ENCODE measurements at places on chromosomes 7 and 10.

GRCh38 chr7:27723085-27723484 lies 16.9 kb upstream of the TAX1BP1 start:
- DNase-seq, result no peak

DNA sequence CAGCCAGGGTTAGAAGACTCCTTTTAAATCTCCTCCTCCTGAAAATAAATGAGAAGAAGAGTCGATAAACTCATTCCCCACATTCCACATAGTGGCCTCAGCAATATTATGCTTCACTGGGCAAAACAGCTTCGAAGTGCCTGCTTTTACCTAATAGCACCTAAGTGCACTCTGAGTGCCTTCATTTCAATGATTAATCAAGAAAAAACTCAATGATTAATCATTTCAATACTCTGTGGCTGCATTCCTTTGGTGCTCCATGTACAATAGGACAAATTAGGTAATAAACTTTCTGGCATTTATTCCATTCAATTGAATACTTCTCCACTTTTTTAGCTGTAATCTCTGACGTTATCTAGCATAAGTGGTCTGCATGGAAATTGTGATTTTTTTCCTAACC lies 174.6 kb downstream of the CCDC71L start:
- DNase-seq, result no peak

- no peak for DNase-seq
Measured at GRCh38 chr10:72175149-72175548, 40.7 kb upstream of the ANAPC16 start.

DNA sequence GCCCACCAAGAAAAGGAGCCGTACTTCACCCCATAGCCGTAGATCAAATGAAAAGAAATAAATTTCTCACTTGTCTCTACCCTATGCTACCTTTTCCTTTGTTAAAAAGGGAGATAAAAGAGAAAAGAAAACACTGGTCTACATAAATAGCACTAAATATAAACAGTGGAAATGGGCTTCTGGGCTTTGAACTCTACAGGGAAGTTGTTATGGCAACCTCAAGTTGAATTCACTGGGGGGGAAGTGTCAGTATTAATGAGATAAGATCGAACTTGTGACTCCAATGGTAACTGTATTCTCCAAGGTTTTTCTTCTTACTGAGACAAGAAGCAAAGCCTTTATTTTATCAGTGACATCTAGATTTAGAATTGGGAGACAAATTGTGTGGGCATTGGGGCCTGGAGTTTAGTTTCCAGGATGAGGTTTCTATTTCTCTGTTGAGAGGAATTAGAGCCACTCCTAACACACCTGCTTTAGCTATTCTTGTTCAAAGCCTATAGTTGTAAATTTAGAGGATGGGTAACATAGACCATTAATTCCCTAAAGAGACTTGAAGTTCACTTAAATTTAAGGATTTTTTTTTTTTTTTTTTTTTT lies 604.3 kb upstream of the GALNT17 start:
- DNase-seq, result no peak

DNA sequence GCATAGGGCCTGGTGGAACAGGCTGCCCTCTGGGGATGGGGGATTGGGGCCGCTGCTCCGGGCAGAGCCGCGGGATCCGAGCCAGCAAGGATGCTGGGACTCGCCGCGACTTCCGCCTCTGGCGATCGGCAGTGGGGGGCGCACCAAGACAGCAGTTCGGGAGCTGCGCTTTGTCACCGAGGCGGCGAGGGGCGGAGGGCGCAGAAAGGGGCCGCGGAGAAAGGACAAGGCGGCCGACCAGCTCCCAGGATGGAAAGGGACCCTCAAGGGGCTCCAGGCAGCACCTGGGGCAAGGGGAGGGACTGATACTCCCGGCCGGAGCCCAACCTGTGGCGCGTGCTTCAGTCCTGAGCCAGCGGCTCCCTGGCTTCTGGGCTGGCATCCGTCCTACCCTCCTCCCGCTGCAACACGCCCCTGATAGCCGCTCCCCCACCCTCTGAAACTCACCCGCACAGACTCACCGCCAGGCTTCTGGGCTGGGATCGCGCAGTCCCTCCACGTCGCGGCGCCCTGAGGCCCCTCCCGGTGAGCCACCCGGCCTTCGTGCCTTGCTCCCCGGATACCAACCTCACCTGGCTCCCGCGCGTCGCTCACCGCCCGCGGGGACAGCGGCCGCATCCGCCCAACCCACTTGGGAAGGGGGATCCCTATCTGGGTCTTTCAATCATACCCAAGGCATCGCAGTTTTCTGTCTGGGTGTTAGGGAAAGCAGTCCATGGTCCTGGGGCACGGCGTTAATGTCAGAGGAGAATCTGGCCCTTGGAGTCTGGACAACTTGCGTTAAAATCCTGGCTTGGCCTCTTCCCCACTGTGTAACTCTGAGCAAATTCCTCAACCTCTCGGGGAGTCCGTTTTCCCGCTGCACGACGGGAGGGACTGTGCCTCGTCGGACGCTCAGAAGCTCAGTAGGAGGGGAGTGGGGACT lies 7.0 kb upstream of the EVX1 start:
- no peak for DNase-seq

GRCh38 chr10:114256822-114257221 lies 17.8 kb downstream of the VWA2 start:
- no peak for DNase-seq

DNA sequence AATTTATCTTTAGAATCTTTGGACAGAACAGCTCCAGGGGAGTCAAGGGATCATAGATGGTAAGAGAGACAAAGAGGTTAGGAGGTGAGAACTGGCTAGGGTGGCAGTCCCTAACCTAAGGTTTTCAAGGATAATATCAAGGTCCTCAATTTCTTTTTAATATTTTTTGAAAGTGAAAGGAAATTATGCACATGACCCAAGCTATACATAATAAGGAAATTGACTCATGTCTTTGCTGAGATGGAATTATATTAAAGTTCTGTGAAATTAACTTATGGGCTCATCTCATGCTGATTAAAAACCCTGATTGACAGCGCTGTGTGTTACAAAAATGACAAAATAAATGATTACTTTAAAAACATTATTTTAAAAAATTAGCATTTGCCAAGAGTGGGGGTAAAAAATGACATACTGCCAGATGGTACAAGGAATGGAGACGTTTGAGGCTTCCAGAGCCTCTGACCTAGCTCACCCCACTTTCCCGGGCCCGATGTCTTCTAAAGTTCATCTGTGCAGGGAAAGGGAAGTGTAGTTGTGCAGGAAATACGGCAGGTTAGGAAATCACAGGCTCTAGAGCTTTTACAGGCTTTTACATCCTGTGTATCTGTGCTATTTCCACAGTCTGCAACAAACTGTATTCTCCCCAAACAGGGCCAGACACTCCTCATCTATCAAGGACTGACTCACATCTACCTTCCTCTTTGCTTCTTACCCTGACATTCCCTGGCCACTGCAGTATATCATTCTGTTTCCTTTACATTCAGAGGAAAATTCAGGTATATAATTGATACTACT lies 185.6 kb upstream of the PRSS58 start:
- DNase-seq, result no peak

DNA sequence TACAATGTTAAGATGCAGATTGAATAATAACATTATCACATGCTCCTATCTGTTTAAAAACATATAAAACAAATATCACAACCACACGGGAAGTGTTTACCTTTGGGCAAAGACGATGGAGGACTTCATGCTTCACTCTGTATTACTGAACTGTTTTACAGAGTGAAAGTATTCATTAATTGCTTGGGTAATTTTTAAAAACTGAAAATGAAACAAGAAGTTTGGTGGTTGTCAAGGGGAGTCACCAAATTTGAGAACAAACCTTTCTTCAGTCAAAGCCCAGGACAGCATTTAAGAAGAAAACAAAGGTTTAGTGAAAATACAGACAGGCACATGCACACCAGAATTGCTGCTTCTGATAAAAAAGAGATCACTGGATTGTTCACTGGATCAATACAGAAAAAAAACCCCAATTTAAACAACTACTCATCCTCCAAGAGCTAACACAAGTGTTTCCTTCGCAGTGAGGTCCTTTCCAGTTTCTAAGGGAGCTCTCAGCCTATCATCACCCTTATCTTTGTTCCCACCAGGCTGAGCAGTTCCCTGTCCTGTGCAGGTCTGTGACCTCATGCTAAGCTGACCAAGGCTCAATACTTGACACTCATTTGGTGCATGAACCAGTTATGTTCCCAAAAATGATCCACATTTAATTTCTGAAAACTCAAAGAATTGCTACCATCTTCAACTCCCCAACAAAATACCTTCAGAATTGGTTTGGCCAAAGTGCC lies 8.8 kb downstream of the PARP12 start:
- DNase-seq, result no peak

DNA sequence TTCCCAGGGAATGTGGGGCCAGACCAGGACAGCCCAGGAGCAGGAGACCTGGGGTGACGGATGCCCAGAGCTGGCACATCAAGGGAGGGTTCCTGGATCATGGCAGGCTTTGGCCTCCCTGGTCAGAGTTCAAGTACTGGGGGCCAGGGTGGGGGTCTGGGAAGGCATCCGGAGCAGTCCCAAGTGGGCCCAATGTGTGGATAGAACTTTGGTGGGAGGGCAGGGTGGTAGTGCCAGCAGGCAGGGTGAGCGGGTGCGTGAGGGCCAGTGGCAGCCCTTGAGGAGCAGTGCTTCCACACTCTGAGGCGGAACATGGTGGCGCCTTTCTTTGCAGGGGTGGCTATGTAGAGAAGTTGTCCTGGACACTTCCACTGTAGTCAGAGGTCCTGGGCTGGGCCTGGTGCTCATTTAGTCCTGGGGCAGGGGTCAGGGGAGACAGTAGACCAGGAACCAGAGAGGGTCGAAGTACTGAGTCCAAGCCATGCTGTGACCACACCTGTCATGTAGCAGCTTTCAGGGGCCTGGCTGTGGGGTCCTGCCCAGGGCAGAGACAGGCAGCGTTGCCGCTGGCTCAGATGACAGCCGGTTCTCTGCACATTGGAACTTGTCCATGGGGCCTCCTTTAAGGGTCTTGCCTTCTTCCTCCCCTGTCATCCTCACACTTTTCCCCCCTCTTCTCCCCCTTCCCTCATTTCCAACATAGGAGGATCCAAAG lies 22.2 kb upstream of the CSGALNACT2 start:
- DNase-seq, result no peak

DNA sequence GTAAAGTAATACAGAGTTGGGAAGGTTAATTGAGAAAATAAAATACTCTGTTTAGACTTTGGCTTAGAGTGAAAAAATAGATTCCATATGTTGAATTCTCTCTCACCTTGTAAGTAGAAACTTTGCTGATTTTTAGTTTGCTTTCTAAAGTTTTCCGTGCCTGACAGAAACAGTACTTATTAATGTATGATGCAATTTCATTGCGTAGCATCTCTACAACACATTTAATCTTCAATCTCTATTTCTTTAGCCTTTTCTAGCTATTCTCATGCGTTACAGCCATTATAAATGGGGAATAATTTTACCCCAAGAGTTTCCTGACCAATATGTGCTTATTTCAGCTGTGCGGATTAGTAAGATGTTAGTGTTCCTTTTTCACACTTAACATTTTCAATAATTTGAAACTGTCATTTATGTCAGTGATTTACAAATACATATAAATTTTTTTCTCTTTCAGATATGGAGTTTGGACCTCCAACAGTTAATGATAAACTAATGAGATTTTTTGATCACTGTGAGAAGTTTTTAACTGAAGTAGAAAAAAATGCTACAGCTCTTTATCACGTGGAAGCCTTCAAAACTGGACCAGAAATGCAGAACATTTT lies 3.3 kb downstream of the MINPP1 start:
- DNase-seq, result no peak

DNA sequence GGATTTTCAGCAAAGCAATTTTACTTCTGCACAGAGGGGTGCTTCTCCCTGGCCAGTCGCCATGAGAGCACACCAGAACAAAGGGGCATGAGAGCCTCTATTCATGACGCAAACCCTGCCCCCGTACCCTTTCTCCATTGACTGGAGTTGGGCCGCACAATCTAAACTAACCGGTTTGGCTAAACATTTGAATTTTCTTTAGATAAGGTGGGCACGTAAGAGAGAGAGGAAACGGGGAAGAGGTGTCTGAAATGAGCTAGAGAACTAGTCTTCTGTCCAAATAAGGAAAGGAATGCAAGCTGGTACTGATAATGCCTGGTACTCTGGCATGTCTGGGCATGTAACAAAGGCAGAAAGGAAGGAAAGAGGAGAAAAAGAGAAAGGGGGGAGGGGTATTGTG lies 13.2 kb upstream of the SCIN start:
- no peak for DNase-seq

GRCh38 chr7:3446786-3447185 lies 145.7 kb downstream of the SDK1 start:
- DNase-seq, result no peak

DNA sequence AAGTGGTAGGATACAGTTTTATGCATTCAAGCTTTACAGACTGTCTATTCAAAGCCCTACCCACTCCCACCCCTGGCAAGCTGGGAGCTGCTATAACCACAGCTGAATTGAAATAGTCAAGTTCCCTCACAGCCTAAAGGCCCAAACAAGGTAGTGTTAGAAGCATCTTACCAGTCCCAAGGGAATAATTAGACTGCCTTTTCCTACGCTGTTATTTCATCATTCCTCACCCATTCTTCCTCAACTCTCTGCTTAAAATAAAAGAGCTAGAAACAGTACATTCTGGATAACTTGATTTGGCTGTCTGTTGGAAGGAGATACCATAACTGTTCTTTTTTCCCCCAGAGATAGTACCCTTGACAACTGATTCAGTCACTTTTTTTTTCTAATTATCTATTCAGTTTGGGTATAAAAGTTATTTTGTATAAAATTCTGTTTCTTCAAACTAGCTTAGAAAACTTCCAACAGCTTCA lies 54.0 kb downstream of the RAPGEF5 start:
- no peak for DNase-seq

GRCh38 chr7:135240441-135240840 lies 6.8 kb downstream of the STRA8 start:
- no peak for DNase-seq

GRCh38 chr7:106591146-106591545 lies 69.8 kb downstream of the CCDC71L start:
- no peak for DNase-seq

DNA sequence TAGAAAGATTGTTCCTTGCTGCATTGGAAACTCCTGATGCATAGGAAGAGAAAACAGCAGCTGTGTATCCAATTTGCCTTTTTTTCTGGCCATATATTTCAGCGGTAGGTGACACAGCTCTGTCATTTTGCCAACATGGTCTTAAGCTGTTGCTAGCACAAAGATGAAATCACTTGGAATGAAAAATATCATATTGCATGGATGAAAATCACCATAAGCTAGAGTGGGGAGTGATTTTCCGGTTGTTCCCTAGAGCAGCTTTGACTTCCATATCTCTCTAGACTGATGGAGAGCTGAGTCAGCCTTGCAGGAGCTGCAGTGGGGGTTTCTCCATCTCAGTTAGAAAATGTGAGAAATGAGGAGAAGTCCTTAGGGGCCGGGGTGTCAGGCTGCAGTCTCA lies 38.3 kb upstream of the BTBD16 start:
- DNase-seq, result no peak

DNA sequence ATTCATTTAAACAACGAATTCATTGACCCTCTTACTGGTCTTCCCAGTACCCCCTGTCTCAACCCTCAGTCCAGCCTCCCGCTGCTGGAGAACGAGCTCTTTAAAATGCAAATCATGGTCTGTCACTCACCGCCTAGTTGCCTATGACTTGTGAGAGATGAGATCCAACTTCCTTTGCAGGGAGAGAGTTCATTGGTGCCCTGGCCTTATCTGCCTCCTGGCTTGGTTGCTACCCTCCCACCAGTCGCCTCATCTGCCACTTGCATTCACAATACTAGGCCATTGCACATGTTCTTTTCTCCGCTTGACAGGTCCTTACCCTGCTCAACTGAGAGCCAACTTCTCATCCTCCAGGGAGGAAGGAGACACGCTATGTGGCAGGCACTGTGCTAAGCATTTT lies 54.0 kb upstream of the MXI1 start:
- no peak for DNase-seq

GRCh38 chr7:67547183-67547907 lies 550.7 kb downstream of the TYW1 start:
- no peak for DNase-seq
